Smooth muscle cell of the brain vasculature (primary cell): ENCODE measurements at places on chromosomes 2 and 18.

- DNase-seq, result no peak
Measured at GRCh38 chr18:9746958-9747357, 38.9 kb downstream of the RAB31 start.

DNA sequence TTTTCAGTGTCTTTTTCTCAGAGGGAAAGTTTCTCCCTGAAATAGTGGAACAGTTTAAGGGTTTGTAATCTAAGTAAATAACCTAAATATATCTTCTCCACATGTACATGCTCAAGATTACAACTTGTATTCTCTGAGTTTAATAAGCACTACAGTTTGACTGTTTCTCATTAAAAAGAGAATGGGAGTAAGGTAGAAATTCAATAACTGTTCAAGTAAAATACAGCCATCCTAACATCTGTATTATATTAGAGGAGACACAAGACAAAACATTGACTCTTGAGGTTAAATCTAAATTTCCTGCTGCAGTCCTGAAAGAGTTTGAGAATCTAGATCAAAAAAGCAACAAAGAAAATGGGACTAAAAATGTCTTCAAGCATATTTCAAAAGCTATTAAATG, 73.0 kb upstream of the ZNF397 start:
- no peak for DNase-seq

DNA sequence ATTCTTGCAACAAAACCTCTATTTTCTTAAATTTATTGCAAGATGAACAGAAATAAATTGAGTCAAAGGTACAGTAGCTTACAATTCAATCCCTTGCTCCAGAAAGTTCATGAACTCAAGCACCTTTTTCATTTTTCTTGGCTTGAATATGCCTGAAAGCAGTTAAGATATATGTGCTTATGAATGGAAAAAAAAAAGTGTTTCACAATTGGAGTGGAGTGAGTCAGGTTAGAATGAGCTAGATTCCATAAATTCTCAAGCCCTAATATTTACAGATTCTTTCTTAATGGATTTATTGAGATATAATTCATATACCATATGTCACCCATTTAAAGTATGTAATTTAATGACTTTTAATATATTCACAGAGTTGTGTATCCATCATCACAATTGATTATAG, 39.6 kb upstream of the NEMP2 start:
- DNase-seq, result no peak

GRCh38 chr18:10814336-10814735, 288.5 kb downstream of the NAPG start:
- DNase-seq, result no peak

- no peak for DNase-seq
Measured at GRCh38 chr2:70124983-70125480, 37.8 kb downstream of the PCBP1 start.
